ENCODE measurements at places on chromosomes 16 and 17.

- DNase-seq: no peak
Observed at GRCh38 chr16:81629034-81629802, 149.9 kb upstream of the PLCG2 start.

- peak; percentile 24 for DNase-seq
Observed at GRCh38 chr16:73616166-73616753, 568.3 kb upstream of the ZFHX3 start.

DNA sequence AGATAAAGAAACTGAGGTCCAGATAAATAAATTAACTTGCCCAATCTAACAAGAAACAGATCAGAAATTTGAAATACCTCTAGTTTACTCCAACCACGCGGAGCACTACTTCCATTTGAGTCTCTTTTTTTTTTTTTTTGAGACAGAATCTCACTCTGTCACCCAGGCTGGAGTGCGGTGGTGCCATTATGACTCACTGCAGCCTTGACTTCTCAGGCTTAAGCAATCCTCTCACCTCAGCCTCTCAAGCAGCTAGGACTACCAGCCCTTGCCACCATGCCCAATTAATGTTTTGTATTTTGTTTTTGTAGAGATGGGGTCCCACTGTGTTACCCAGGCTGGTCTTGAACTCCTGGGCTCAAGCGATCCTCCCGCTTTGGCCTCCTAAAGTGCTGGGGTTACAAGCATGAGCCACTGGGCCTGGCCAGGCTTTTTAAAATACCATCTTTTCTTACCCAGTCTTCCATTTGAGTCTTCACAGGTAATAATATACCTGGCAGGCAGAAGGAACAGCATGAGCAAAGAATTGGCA, 3.3 kb upstream of the NACA2 start:
- DNase-seq: no peak

- DNase-seq: no peak
Observed at GRCh38 chr17:17783825-17784656, 52.7 kb downstream of the SREBF1 start.

DNA sequence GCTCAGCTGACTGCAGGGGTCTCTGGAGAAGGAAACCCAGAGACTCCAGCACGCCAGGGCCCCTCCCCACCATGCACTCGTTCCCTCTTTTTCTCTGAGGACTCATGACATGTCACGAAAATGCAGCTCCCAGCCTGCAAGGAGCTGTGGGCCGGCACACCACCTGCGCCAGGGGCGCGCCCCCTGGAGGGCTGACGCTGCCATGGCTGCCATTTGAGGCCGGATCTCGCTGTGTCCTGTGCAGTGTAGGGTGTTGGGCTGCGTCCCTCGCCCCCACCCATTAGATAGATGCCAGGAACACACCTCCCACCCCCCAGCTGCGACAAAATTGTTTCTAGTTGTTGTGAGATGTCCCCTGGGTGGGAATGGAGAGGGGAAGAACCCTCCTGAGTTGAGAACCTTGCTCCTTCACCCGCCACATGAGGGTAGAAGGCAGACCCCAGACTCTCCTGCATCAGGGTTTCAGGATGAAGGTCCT, 8.2 kb downstream of the SYNGR2 start:
- no peak for DNase-seq

GRCh38 chr16:67470359-67470758, 10.6 kb downstream of the ATP6V0D1 start:
- peak; percentile 67 for DNase-seq

DNA sequence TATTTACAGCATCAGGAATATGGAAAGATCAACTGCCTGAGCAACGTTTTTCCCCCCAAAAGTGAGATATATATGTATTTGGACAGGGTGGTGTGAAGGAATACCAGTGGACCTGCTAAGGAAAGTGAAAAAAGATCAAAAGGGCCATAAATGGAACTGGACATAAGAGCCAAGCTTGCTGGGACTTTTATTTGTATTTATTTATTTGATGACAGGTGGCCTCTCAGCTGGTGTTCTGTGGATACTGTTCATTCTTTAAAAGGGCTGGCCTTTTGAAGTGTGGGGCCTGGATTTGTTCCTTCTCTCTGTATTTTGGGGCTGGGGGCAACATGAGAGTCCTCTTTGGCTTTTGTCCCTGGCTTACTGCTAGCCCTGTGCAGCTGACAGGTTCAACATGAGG, 306.6 kb upstream of the N4BP1 start:
- no peak for DNase-seq

- DNase-seq: no peak
Observed at GRCh38 chr16:88569614-88569984, 604 bp upstream of the ZC3H18 start.

- no peak for DNase-seq
Observed at GRCh38 chr17:37039269-37039668, 90.5 kb downstream of the AATF start.

DNA sequence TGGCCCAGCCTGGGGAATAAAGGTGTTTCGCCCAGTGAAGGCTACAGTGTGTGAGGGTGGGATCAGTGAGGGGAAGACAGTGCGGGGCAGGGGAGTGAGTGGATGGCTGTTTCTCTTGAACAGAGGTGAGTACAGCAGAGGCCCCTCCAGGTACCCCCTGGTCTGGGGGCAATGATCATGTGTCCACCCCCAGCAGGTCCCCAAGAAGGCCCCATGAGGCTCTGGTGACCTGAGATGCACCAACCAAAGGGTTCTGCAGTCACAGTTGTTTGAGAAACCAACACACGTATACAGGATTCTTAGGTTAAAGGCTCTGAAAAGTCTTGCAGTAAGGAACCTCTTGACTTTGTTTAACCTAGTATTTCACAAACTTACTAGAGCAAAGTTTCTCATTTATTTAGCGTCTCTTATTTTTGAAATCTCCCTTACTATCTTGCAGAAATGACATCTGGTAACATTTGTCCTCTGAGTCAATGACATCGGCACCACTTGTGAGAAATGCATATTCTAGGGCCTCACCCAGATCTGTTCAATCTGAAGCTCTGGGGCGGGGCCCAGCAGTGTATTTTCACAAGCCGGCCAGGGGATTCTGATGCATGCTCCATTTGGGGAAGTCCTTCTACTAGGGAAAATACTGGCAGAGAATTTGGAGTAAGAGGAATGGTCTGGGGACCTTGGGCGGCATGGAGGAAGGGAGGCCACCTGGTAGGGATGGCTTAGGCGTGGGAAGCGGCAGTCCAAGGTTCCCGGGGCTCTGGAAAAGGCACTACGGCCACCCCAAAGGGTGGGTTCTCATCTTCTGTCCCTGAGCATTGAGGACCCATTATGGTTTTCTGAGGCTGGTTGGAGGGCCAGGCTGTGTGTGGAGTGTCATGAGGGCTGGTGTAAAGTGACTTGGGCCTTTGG, 217.3 kb downstream of the NTN1 start:
- no peak for DNase-seq

- DNase-seq: no peak
Observed at GRCh38 chr16:69345923-69346322, 5.7 kb downstream of the TMED6 start.

DNA sequence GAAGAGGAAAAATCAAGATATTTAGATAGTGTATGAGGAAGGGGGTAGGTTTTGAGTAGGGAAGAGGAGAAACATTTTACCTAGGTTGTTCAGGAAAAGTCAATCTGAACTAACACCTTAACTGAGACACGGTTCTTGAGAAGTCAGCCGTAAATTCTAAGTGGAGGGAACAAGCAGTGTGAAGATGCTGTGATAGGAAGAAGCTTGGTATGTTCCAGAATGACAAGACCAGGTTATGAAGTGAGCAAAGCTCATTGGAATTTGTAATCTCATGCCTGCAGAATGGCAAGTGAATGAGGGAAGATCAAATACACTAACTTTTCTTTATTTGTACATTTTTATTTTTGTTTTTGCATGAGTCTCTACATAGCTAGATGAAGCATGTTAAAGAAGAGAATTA, 307.6 kb downstream of the ZFHX3 start:
- no peak for DNase-seq

- DNase-seq: peak; percentile 84
Observed at GRCh38 chr17:58755577-58756245, at the start of gene PPM1E. TSS of gene PPM1E (plus strand) at chr17:58755854.

GRCh38 chr17:4796552-4796920, 572 bp downstream of the PSMB6 start:
- DNase-seq: peak; percentile 17

DNA sequence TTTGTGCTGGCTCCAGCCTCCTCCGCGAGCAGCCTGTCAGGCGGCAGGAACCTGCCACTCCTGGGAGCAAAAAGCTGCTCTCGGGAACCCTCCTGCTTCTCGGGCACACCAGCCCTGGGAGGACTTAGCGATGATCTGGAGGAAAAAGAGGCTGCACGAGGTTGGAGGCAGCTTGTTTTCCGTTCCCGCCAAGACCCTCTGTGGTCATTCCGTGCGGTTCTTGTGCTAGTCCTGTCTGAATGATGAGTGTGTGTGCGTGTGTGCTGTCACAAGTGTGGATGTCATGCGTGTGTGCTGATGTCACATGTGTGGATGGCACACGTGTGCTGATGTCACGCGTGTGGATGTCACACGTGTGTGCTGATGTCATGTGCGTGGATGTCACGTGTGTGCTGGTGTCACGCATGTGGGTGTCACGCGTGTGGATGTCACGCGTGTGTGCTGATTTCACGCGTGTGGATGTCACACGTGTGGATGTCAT, 150.0 kb downstream of the NPIPB11 start:
- peak; percentile 32 for DNase-seq

- DNase-seq: no peak
Observed at GRCh38 chr16:86549076-86549892, 5.8 kb downstream of the MTHFSD start.

DNA sequence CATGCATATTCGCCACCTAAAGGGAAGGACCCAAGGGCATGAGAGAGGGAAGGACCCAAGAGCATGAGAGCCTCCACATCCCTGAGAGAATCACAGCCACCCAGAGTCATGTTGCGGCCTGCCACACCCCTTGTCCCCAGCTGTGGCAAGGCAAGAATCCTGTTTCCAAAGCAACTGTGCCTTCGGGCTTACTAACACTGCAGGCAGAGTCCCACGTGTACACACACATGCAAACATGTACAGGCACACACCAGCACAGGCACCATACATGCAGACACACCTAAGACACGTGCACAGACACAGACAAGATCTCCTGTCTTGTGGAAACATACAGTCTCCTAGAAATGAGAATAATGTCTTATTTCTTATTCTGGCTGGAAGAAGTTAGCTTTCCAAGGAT, 92.4 kb upstream of the CDYL2 start:
- no peak for DNase-seq

- DNase-seq: no peak
Observed at GRCh38 chr17:69723741-69724140, 309.2 kb downstream of the MAP2K6 start.

DNA sequence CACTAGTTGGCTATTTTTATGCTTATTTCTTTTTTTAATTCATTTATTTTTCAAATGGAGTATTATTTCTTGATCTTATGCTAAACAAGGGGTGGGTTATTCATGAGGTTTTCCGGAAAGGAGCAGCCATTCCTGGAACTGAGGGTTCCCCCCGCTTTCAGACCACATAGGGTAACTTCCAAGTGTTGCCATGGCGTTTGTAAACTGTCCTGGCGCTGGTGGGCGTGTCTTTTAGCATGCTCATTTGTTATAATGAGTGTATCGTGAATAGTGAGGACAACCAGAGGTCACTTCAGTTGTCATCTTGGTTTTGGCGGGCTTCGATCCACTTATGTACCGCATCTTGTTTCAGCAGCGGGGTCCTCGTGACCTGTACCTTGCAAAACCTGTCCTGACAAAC, 29.6 kb upstream of the ASGR2 start:
- DNase-seq: no peak

DNA sequence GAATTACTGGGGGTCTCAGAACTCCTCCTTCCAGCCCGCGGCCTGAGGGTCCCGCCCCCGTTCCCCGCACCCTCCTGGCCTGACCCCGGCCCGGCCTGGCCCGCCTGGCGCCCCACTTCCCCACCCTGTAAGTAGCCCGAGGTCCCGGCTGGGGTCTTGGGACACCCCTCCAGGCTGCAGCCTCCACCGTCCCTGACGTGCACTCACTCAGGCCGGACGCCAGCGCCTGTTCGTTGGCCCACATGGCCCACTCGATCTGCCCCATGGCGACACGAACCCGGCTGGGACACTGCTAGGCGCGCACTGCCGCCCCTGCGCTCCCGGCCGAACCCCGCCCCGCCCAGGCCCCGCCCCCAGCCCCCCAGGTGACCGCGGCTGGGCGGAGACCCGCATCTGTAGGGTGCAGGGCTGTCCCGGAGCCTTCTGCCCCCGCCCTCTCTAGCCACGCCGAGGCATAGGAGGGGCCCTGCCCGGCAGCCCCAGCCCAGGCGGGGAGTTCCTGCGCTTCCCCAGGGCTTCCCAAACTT, at the start of gene CYBA:
Gene CYBA (minus strand): TSS at position 305 of the 527 bp plus-strand sequence. CDS start 40 bp downstream, at position 265.
- DNase-seq: peak; percentile 21

GRCh38 chr16:23801378-23801777, 34.4 kb upstream of the PRKCB start:
- DNase-seq: peak; percentile 34

- DNase-seq: no peak
Observed at GRCh38 chr16:3949946-3950342, 69.4 kb upstream of the CREBBP start.

DNA sequence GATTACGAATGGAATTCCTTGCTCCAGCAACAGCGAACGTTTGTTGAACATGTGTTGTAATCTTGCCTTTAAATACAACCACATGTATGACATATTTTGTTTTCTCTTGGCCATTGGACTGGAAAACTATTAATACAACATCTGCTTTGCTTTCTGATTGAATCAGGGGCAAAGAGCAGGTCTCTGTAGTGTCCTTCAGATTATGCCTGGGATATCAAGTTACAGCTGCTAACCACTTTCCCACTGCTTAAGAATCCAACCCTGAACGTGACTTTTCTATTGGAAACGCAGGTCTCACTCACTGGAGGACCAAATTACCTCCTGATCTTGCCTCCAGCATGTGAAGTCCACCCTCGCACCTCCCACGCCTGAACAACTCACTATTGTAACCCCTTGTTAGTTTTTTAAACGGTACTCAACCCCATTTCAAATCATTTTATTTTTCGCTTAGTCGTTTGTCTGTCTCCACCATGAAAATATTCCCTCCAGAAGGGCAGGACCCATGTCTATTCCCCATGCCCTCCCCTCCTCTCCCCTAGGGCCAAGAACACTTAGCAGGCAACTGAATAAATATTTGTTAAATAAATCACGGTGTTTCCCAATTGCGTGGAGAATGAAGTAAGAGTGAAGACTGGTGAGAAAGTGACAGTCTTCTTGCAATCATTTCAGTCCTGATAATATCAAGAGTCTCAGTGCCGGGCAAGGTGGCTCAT, 57.4 kb upstream of the MRTFB start:
- peak; percentile 84 for DNase-seq

- DNase-seq: no peak
Observed at GRCh38 chr16:79100447-79100846, 500.1 kb downstream of the MAF start.

- no peak for DNase-seq
Observed at GRCh38 chr17:53950207-53950857, 127.6 kb downstream of the KIF2B start.

Data from NCI-H510A treated with DMSO at 0.1 percent for 48 hours (cell line).